ENCODE measurements at places on chromosomes 12 and 14. TPM values are rescaled to one million over a fixed set of nuclear protein-coding genes. Genes with fewer than 3 reads are reported as not detected.

Gene ALG10B
- 0.84 TPM for polyA plus RNA-seq

Gene RTN1
- polyA plus RNA-seq = 0.26 TPM

Gene PTPN11
- 17.7 TPM for polyA plus RNA-seq

Gene BLOC1S1
- 326 TPM for polyA plus RNA-seq

Gene FGF23
- not detected for polyA plus RNA-seq

Gene EML5
- polyA plus RNA-seq = 0.41 TPM

Gene NPFF
- 0.12 TPM for polyA plus RNA-seq

All from esophagus (tissue), 2 donors.